ENCODE measurements at places on chromosomes 7 and 10.

DNA sequence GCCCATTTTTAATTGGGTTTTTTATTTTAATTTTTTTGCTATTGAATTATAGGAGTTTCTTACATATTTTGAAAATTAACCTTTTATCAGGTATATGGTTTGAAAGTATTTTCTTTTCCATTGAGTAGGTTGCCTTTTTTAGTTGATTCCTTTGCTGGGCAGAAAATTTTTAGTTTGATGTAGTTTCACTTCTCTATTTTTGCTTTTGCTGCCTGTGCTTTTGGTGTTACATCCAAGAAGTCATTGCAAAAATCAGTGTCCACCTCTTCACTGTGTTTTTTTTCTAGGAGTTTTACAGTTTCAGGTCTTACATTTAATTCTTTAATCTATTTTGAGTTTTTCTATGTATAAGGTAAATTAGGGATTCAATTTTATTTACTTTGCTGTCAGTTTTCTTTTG, 129.8 kb upstream of the FERD3L start:
- no peak for ATAC-seq

GRCh38 chr10:117646718-117647117, 104.2 kb downstream of the EMX2 start:
- no peak for ATAC-seq

- ATAC-seq: no peak
These were observed 134.8 kb downstream of the PCDH15 start for GRCh38 chr10:54666192-54666591.

GRCh38 chr10:4477664-4478063, 348.3 kb upstream of the AKR1E2 start:
- no peak for ATAC-seq

DNA sequence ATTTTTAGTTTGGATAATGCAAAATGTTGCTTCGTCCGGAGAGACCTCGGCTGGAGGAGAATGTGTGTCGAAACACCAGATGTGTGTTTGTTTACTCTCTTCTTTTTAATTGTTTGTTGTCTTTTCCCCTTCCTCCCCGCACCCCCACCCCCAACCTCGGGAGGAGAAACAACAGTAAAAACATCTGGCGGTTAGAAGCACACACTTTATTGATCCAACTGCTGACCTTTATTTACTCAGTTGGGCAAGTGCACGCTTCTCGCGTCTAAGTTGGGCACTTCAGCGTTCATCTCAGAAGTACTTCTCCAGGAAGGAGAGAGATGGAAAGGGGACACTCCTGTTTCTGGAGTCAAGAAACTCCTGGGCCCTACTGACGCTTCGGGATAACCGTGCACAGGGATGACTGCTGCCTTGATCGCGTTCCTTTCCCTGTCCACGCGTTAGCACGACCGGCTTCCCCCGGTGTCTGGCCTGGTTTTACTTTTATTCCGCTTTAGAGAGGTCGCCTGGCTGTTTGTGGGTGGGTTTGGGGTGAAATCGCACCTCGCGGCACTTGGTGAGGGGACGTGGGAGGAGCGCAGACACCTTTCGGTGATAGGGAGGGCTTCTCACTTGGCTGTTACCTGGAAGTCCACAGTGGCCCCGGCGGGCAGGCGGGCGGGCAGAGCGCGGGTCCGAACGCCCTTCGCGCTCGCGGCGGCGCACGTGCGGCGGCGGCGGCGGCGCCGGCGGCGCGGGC, 168.3 kb upstream of the PPP1R3A start:
- no peak for ATAC-seq

DNA sequence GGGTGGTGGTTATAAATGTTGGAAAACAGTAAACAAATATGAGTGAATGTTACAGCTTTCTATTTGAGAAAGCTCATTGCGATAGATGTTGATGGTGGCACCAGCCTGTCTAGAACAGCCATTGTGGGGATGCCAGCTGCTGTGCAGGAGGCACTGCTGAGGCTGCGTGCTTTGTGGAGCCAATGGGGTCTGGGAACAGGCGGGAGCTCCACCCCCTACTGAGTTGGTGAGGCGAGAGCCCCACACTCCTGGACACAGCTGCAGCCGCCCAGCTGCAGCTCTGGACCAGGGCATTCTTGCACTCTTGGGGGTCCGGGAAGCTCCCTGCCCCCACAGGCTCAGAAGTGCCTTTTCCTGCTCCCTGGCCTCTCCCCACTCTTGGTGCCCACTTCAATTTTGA, 1147.1 kb upstream of the LRRTM3 start:
- ATAC-seq: no peak

DNA sequence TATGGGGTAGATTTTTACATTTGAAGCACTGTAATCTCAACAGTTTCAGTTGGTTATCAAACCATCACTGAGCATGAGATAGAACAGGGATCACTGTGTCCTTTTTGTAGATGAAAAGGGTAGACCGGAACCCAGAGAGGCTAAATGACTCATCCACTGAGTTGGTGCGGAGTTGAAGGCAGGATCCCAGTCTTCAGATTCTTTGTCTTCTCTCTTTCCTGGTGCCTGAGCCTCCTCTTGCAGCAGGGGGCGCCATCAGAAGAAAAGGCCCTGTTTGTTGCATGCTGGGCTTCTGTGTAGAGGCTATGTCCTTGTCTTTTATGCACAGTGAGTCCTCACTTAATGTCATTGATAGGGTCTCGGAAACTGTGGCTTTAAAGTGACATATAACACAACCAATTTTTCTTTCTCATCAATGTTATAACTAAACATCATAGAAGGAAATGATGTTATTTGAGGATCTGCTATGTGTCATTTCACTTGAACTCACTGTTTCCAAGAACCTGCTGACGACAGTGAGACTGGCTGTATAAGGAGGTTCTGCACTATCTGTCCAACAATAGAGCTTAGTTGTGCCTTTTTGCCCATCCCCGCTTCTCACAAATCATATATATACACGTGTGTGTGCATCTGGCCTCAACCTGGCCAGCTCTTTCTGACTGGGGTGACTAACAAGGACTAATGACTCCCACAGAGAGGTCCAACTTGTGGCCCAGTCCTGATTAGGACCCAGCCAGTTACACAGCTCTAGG, 14.3 kb downstream of the ZNF282 start:
- ATAC-seq: peak; percentile 90

GRCh38 chr10:70000262-70000661, 52.4 kb upstream of the MACROH2A2 start:
- no peak for ATAC-seq

GRCh38 chr10:79403441-79404230, 41.8 kb downstream of the ZCCHC24 start:
- ATAC-seq: no peak

DNA sequence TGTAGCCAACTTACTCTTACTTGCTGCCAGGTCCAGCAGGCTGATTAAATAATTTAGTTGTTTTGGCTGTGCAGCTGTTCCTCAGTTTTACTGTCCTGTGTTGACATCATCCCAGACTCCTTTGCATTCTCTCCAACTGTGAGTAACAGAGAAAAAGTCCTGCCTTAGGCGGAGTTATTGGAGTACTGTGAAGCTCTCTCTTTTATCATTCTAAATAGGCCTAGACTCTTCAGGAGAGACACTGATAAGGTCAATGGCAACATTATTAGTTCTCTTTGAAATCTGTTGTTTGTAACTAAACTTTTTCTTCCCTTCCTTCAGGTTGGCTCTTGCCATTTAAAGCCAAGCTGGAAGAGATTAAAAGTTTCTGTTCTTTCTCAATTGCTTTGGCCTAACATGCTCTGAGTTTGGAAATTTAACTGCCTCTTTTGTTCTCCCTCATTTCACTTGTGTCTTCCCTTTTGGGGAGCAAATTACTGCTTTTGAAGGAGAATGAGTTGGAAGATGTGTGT, 215.7 kb upstream of the CSTF2T start:
- no peak for ATAC-seq

DNA sequence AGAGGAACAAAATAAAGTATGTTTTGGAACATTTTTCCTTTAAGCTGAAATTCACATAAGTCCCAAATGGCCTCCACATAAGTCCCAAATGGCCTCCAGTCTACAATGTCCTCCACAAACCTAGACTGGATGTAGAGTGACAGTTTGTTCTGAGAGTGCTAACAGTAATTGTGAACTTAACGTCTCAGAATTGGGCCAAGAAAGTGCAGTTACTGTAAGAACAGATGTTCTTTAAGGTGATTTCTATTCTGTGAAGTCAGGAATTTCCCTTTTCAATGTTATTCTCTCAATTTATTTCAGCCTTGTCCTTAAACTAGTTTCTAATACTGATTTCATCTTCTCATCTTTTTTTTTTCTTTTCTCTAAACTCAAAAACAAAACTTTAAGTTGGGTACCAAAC, 188.7 kb upstream of the SEMA3E start:
- no peak for ATAC-seq

GRCh38 chr7:120218712-120219111, 54.3 kb upstream of the KCND2 start:
- ATAC-seq: no peak

- ATAC-seq: peak; percentile 43
These were observed 25.8 kb downstream of the TMEM254 start for GRCh38 chr10:80104066-80104926.

DNA sequence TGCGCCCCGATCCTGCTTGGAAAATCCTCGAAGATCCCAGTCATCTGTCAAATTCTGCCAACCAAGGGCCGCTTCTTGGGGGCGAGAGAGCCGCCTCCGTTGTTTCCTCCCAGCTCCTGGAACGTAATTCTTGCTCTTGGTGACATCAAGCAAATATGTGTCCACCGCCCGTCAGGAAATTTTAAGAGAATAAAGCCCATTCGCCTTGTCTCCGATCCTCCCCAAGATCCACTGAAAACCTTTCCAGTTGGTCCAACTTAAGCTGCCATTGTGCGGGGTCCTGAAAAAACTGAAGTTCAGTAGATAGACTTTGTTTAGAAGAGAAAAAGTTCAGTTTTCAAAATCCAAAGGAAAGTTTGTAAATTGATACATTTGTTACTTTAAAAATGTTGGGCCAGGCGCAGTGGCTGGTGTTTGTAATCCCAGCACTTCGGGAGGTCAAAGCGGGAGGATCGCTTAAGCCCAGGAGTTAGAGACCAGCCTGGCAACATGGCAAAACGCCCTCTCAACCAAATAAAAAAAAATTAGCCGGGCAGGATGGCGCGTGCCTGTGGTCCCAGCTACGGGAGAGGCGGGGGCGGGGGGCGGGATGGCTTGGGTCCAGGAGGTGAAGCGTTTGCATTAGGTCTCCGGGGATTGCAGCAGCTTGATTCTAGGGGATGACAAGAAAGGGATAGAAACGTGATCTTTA, 1.0 kb upstream of the ZNF800 start:
- ATAC-seq: no peak

DNA sequence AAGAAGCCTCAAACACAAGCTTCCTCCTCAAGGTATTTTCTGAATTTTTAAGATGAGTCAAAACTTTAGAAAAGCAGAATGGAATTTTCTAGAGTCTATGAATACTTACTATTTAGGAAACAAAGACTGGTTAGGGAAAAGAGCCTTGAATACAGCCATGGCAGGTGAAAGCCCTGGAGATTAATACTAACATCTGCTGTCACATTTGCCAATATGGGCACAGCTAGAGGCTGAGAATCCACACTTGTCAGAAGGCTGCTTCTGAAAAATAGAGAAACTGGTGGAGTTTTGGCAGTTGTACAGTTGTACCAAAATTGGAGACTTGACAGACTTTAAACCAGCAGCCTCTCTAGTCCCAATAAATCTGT, 24.3 kb upstream of the CNNM1 start:
- no peak for ATAC-seq

- no peak for ATAC-seq
These were observed 1.7 kb downstream of the ADAP1 start for GRCh38 chr7:952548-953441.

DNA sequence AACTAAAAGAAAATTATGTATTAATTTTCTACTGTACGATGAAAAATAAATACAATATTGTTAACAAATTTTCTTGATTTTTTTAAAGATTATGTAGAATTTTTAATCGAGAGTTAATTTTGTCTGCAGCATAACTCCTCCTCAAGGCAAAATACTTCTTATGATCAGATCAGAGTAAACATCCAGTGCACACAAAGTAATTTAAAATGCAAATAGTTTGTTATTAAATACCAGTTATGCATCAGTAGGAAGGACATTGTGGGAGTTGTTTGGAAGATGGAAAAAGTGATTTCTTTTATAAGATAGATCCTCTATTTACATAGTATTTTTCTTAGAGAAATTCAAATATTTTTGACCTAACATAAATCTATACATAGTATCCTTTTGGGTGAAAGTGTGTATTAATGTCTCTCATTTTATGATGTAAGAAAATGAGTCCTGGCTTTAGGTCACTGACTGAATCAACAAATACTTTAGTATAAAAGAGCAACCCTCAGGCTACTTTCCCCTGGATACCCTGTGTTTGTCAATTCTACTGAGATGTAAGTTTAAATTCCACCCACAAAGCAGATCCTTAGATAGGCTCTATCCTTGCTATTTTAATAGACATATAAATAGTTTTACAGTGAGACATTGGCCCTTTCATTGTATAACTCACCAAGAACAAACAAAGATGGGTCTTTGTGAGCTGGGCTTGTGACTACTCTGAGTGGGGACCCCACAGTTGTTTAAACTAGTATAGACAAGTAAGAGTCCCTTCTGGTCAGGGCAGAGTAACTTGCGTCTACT, 1133.7 kb downstream of the GATA3 start:
- no peak for ATAC-seq

DNA sequence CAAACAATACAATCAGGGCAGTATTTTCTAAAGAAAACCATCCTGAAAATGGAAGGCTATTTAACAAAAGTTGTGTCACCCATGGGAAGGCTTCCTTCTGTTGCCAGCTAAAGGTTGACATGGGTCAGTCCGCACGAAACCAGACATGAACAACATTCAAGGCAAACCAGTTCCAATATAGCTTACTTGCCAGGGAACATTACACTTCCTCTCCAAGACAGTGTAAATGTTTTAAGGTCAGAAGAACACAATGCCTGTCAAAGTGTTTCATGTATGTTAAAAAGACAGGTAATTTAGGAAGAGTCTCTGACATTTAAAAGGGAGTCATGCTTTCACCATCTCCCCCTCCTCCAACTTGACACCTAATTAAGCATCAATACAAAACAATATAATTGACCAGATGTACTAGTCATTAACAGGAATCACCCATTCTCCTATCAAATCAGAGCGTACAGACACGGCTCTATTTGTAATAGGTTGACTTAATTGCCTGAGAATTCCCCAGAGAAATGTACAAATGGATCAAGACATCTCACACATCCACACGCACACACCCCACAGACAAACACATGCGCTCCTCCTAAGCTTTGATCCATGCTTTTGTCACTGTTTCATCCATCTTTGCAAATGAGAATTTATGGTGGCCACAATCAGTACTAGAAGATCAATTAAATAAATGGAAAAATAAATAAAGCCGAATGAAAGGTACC, 69.5 kb downstream of the CACNA2D1 start:
- ATAC-seq: no peak

DNA sequence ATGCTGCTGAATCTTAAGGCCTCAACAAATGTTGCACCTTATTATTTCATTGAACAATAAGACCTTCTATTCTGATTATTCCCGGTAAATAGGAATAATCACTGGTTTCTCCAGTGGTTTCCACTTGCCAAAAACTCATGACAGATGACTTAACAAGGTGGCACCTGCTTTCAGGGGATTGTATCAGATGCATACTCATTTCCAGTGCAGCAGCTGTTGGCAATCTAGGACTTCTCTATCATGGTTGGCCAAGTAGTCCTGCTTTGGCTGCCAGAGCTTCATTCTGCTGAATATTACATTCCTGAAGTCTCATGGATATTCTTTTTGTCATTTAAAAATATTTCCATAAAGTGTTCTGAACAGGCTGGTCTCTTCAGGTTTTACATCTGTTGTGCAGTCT, 193.3 kb downstream of the ADK start:
- no peak for ATAC-seq

GRCh38 chr10:126849646-126850045, 55.6 kb upstream of the DOCK1 start:
- ATAC-seq: no peak
